Neural progenitor cell (in vitro differentiated cells): ENCODE measurements at places on chromosomes 1 and 21. TPM values are rescaled to one million over a fixed set of nuclear protein-coding genes. Genes with fewer than 3 reads are reported as not detected.

DNA sequence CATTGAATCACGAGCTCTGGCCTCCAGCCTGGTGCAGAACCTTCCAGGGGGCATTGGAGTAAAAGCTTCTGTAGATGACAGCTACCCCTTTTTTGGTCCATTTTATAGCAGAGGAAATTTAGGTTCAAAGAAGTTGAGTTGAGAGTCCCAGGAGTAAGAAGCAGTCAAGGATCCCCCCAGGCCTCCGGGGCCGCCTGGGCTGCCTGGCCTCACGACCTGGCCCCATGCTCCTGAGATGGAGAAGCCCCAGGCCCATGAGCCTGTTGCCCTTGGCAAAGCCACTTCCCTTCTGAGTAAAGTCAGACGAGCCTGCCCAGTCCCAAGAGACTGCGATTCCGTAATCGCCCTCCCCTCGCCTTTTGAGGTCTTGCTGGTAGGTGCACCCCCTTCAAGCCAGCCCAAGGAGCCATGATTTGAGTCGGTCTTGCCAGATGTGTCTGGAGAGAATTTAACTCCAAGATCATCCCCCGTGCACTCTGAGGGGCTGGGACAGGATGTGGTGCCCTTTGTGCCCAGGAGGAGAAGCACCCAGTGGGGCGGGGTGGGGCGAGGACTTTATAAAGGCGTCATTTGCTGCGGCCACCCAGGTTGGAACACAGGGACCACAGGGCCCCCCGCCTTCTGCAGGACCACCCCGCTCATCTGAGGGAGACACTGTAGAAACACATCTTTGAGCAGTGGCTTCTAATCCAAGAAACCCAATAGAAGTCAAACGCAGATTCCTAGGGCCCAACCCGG is 30.1 kb downstream of the PDE9A start:
- DNase-seq, result no peak

DNA sequence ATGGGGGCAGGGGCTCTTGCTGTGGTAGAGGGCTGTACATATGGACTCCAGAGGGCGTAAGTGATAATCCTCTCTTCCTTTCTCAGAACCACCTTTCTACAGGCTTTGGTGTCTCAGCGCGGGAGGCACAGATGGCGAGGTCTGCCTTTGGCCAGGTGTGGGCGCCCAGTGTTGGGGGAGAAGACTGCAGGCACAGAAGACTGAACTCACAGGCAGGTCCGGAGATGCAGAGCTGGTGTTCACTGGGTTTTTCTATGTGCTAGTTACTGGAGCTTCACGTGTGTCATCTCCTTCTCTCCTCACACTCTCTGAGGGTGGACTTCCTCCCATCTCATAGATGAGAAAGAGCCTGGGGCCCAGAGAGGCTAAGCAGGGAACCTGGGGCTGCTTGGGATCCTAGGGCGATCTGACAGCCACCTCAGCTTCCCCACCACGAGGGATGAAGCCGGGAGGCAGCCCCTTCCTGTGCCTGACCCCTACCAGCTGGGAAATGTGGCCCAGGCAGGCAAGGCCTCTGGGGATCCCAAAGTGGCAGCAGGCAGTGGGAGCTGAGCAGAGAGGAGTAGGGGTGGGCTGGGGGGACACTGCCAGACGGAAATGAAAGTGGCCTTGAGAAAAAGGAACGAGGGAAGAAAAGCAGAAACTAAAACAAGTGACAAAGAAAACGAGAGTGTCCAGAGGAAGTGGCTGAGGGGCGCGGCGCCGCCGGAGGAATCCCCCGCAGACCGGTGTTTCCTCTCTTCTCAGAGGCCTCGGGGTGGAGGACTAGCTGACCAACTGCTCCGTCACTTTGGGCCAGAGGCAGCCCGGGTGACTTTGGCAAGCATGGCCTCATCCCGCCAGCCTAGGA is 191.6 kb downstream of the HIVEP3 start:
- DNase-seq, result no peak

GRCh38 chr21:44962403-44962966 is 22.7 kb downstream of the SLX9 start:
- DNase-seq, result no peak

DNA sequence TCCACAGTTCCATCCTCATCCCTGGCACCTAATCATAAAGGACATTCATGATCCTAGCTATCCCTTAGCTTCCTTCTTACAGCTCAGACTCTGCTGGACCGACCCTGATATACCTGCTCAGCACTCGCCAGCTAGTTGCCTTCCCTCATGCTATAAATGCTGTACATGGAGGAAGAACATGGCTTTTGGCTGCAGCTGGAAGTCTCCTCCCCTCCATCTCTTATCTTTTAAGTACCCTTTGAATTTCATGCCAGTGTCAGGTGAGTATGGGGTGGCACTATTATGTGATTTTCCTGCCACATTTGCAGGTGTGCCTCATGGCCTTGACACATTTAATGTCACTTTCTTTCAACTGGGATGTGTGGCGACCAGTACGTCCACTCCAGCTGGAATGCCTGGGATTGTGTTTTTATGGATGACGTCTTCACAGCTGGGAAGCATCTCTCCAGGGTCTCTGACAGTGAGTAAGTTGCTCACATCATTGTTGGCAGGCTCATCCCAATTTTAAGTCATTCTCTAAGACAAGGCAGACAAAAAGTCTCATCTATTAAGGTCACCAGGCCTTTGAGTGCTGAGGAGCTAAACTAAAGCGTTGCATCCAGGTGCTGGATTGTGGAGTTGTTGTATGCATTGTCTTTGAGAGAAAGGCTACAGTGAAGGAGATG is 43.4 kb downstream of the RUNX1 start:
- no peak for DNase-seq

DNA sequence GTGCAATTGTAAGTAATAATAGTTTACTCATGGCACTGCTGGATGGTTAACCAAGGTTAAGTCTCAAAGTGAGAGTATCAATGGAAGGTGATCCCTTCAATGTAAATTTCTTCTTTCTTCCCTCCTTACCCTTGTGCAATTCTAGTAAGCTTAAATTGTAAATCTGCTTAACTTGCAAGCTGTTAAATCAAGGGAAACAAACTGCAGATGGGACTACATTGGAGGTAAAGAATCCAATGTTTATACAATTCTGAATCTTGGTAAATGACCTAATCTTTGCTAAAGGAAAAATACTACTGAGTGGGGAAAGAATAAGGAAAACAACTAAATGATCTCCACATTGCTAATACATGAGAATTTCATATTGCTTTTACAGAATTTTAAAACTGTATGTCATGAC is 6.7 kb upstream of the CD55 start:
- no peak for DNase-seq

DNA sequence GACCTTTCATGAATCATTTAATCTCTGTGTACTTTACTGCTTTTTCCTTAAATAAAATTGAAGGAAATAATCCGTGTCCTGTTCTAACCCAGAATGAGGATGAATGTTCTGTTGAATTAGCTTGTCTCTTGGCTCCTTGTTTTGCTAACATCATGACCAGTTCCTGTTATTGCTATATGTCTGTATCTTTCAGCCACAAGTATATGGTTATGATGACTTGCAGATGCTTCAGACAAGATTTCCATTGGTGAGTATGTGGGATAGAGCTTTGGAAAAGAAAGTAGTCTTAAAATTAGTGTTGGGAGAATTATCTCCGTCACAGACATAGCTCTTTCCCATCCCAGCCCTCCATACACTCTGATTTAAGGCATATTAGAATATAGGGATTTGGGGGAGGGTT is 13.6 kb upstream of the HAX1 start:
- no peak for DNase-seq

GRCh38 chr21:44498280-44499210 is 41.5 kb downstream of the KRTAP10-1 start:
- DNase-seq, result no peak

DNA sequence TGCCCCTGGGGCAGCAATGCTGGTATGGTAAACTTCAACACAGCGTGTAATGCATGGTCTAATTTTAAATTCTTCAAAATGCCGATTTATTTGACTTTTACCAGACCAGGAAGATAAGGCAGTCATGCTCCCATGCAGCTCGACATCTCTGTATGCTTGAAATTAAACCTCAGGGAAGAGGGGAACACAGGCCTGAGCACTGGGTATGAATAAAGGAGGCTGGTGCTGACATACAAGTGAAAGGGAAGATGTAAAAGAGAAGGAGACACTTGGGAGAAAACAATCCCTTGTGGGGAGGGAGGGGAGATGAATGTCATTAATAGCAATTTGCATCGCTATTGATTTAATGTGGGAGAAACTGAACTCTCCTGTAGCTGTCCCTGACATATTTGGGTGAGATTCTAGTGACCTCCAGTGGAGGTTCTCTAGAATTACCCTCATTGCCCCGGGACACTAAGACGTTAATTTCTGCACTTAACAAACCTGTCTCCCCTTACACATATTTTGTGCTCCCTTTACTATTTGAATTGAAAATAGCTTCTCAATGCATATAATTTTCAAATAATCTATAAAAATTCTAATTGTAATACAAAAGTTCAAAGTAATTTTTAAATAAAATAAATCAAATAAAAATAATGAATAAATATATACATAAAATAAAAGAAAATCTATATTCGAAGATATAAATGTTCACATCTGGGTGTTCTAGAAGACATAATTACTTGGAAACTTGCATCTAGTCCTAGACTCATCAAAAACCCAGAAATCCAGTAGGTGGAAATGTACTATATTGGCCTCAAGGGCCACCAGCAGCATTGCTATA is 283.1 kb downstream of the LMX1A start:
- peak; percentile 75 for DNase-seq

GRCh38 chr1:24341260-24341659 is 22.1 kb downstream of the GRHL3 start:
- no peak for DNase-seq

GRCh38 chr1:108327534-108328466 is 83.9 kb upstream of the NBPF4 start:
- DNase-seq, result peak; percentile 56

GRCh38 chr1:227318016-227318852 is at the start of gene CDC42BPA:
Gene CDC42BPA (minus strand): TSS chr1:227318492. CDS start chr1:227317182, 1,310 bp downstream.
- peak; percentile 92 for DNase-seq

GRCh38 chr1:90821152-90821787 is 104.2 kb upstream of the BARHL2 start:
- DNase-seq, result no peak

DNA sequence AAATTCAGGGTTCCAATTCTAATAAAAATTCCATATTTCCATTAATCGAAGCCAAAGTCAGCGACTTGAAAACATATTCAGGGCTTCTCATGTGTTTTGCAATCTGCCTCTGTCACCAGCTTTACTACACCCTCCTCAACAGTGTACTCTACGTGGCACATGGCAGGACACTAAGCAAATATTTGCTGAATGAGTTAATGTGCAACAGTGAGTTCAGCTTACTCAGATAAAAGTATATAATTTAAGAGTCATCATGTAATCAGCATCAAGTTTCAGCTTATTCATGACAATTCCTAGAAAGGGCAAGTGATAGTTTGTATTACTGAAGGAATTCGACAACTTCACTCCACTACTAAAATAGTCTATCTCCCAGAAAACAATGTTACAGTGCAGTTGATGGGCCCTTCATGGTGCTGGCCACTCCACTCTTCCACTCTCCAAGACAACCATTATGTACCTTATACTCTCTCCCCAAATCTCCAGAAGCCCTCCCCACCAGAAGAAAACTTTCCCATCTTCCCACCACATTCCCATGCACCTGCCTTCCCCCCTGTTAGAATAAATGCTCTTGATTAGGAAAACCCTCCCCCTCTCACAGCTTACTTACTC is 97.3 kb downstream of the TTLL7 start:
- no peak for DNase-seq

GRCh38 chr1:3556336-3556735 is 55.0 kb downstream of the MEGF6 start:
- no peak for DNase-seq

GRCh38 chr1:20142001-20142710 is 3.0 kb downstream of the PLA2G2F start:
- DNase-seq, result peak; percentile 10

- DNase-seq, result no peak
These were observed 118.2 kb downstream of the FOXD2 start for GRCh38 chr1:47555841-47556560.

- DNase-seq, result no peak
These were observed 1124.3 kb downstream of the AMY1C start for GRCh38 chr1:104874044-104874443.

- DNase-seq, result no peak
These were observed 4.4 kb downstream of the PCAT6 start for GRCh38 chr1:202815120-202815519.

GRCh38 chr1:149844101-149844500 is 55.3 kb upstream of the BOLA1 start:
- DNase-seq, result peak; percentile 0

DNA sequence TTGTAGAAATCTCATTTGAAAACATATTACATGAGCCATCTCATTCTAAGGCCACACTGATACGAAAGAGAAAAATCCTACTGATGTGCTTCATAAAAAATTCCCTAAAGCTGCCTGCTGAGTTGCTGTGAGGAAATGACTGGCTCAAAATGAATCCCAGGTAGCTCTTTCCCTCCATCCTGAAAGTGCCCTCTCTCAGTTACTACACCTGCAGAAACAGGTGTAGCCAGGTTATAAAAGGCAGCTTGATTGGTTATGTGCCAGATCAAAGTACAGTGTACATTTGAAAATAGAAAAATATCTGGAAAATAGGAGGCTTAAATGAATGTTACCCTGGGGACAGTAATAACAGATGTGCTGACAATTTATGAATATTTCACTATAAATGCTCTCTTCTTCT is 833.4 kb upstream of the ADGRL4 start:
- DNase-seq, result no peak

Gene SELL
- not detected in 2 replicates for total RNA-seq

Gene SYCP1
- total RNA-seq, result 0.11 TPM in 1 of 2 replicates, not detected in the other

Gene NEGR1
- 0.50 and 0.62 TPM in 2 replicates for total RNA-seq

Gene CLEC20A
- total RNA-seq, result not detected in 2 replicates
